ENCODE measurements at places on chromosomes 2 and 18.

- DNase-seq, result no peak
Measured at GRCh38 chr18:41458376-41458775, 496.7 kb upstream of the PIK3C3 start.

GRCh38 chr2:105237045-105237765 is 4.3 kb upstream of the GPR45 start:
- DNase-seq, result no peak

DNA sequence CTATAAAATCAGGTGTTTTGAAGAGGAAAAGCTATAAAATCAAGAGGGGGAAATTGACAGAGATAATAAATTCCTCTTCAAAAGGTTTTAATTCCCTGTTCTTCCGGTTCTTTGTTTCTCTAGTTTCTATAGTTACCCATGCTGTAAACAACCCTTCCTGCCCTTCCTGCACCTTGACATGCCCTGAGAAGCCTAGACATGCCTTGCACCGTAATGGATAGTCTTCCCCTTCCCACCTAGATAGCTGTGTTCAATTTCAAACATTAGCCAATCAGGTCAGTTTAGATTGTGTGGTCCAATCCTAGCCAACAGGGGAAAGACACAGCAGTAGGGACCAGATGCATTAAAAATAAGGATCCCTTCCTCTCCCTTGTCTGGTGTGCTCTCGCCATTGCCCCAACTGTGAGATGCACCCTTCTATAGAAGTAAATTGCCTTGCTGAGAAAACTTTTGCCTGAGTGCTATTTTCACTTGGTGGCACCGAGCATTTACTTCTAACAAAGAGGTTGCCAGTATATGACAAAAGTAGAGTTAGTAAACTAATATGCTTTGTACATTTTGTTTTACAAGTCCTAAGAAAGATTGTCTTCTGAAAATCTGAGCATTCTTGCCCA is 27.1 kb downstream of the SULT1C4 start:
- no peak for DNase-seq

GRCh38 chr2:178761759-178762371 is 45.4 kb downstream of the TTN start:
- DNase-seq, result peak; percentile 1

GRCh38 chr2:119282996-119283511 is 59.4 kb downstream of the STEAP3 start:
- DNase-seq, result no peak

DNA sequence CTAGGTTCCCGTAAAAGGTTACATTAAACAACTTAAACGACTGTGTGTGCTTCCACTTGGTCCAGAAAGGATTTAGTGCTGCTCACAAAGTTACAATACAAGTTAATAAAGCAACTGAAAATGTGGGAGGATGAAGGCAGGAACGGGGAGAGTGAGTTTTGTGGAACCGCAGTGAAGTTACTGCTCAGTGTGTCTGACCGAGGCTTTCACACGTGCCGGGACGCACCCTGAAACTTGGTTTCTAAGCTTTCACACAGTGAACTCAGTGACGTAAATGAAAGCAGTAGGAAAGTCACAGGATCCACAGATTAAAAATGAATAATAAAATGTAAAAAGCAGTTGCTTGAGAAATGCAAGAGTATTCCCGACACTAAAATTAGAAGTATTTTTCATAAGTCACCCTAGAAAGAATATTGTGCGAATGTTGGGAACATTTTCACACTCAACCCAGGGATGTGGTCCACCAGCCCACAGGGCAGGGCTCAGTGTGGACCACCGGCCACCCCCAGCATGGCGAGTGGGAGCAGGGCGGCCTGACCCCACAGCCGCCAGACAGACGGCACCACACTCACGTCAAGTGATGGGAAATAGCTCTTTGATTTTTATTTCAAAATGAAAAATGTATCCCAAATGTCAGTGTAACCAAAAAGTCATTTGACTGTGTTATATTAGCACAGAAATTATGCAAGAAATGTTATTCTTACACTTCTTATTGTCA is 32.6 kb upstream of the CHMP1B start:
- DNase-seq, result no peak

GRCh38 chr2:170675701-170676100 is 39.4 kb upstream of the SP5 start:
- DNase-seq, result no peak

- no peak for DNase-seq
Measured at GRCh38 chr18:45567123-45567522, 48.2 kb upstream of the SLC14A2 start.

DNA sequence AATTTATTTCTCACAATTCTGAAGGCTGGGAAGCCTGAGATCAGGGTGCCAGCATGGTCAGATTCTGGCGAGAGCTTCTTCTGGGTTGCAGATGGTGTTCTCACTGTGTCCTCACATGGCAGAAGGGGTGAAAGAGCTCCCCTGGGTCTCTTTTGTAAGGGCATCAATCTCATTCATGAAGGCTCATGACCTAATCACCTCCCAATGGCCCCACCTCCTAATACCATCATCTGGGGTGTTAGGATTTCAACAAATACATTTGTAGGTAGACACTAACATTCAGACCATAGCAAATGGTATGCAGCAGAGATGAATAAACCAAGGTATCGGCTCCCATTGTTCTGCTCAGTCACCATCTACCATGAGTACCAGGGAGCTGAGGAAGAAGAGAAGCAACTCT is 32.7 kb downstream of the YPEL5 start:
- no peak for DNase-seq

GRCh38 chr2:83055376-83056010 is 1403.6 kb downstream of the SUCLG1 start:
- no peak for DNase-seq

- no peak for DNase-seq
Measured at GRCh38 chr2:229223107-229223506, 48.0 kb downstream of the PID1 start.
